ENCODE measurements at places on chromosomes 2 and 18.
A peak's percentile ranks its signal among the peaks of the same experiment; 100 is the strongest.

DNA sequence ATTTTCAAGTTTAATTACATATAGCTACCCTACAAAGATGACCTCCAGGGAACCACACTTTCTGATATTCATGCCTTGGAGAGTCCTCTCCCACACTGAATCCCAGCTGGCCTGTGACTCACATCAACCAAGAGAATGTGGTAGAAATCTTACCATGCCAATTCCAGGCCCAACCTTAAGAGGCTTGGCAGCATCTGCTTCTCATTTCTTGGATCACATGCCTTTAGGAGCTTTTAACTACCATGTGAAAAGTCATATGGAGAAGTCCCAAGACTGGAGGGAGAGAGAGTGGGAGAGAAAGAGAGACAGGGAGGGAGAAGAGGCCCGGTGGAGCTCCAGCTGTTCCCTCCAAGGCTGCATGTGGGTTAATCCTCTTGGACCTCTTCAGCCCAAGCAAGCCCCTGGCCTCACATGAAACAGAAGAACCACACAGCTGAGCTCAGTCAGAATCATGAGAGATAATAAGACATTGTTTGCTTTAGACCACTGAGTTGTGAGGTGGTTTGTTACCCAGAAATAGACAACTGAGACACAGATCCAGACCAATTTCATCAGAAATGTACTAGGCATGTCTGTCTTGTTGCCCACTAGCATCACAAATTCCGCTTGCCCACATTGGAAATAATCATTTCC, 190.7 kb downstream of the MTCL1 start:
- DNase-seq: no peak

- DNase-seq: no peak
Measured at GRCh38 chr18:63480915-63481314, 4.2 kb downstream of the SERPINB5 start.

DNA sequence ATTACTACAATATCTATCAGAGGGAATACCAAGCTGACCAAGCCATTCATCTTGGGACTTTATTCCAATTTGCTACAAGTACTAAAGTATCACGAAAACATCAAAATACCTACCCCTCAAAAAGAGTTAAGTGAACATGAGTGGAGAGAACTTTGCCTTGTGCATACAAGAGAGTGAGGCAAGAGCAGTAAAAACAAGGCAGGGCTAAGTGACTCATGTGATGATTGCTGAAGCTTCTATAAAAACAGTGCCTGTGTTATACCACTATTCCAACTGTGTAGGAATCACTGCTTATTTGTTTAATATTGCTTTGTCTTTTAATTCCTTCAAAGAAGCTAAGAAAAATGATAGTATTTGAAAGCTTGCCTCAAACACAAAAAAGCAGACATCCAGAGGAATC, 61.2 kb downstream of the FARSB start:
- no peak for DNase-seq

- DNase-seq: peak; percentile 85
Measured at GRCh38 chr2:63853527-63854310, 12.0 kb downstream of the UGP2 start.

DNA sequence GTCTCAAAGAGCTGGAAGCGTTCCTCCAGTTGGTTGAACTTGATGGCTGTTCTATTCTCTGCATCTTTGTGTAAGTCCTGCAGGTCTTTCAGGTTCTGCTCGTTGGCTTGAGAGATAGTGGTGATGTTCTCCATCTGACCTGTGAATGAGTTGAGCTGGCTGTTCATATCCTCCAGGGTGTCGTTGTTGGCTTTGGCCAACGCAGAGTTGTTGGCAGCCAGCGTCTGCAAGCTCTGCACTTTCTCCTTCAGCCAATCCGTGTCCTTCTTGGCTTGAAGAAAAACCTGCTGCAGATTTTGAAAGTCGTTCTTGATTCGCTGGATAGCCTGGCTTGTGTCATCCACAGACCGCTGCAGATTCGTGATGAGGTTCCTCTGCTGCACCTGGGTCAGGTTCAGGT, 78.8 kb upstream of the THOC1 start:
- DNase-seq: no peak

- DNase-seq: no peak
Measured at GRCh38 chr2:80407377-80407776, 102.8 kb upstream of the LRRTM1 start.

DNA sequence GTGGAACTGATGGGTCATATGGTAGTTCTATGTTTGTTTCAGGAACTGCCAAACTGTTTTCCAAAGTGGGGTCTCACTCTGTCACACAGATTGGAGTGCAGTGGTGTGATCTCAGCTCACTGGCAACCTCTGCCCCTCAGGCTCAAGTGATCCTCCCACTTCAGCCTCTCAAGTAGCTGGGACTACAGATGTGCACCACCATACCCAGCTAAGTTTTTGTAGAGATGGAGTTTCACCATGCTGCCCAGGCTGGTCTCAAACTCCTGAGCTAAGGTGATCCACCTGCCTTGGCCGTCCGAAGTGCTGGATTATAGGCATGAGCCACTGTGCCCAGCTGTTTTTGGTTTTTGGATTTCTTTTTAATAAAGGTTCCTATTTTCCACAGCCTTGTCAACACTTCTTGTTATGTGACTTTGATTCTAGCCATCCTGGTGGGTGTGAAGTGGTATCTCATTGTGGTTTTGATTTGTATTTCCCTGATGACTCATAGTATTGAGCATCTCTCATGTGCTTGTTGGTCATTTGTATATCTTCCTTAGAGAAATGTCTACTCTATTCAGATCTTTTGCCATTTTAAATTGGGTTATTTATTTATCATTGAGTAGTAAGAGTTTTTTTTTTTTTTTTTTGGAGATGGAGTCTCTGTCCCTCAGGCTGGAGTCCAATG, 22.8 kb downstream of the NPC1 start:
- peak; percentile 66 for DNase-seq

DNA sequence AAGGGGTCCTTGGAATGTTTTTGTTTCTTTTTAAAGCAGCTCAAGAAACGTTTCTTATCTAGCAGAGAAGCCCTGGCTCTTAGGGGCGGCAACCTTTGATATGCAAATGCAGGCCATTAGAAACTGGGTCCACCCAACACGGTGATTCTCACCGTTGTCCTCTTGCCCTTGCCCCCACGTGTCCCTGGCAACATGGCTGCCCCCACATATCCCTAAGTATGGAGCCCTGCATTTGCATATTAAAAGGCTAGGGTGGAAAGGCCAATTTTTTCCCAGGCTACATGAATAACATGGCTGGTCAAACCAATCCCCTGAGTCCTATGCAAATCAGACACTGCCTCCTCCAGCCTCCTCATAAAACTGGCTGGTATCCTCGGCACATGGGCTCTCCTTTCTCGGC, 230.1 kb upstream of the SPOPL start:
- no peak for DNase-seq

DNA sequence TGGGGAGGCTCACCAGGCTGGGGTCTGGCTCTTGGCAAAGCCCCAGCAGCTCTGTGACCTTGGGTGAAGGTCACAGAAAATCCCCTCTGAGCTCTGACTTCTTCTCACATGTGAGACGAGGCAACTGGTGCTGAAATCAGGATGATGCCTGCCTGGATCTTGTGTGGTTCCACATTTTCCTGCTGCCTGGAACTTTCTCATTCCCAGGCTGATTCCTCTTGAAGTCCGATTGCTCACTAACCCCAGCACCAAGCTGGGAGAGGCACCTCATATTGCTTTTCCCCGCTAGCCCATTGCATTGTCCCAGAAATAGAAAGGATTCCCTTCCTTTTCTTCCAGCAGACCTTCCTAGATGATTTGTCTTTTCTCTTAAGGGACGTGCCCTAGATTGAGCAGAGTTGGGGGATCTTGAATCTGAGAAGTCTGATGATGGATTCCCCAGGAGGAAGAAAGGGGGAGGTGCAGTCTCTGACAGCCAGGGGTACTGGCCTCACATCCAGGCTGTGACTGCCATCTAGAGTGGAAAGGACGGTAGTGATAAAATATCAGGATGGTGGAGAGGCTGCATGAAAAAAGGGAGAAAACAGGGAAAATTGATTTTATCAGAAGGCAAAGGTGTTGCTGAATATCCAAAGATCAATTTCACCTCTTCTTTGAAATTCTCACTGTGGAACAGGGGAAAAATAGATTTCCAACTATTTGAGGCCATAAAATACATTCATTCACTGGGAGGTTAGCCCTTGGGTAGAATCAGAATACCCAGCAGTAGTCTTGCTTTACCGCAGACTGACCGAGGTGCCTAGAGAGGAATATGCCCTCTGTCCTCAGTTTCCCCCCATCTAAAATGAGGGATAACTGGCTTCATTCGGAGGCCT, 96.3 kb downstream of the FAM210A start:
- peak; percentile 80 for DNase-seq

- DNase-seq: peak; percentile 62
Measured at GRCh38 chr2:28343184-28343942, 49.3 kb upstream of the FOSL2 start.

DNA sequence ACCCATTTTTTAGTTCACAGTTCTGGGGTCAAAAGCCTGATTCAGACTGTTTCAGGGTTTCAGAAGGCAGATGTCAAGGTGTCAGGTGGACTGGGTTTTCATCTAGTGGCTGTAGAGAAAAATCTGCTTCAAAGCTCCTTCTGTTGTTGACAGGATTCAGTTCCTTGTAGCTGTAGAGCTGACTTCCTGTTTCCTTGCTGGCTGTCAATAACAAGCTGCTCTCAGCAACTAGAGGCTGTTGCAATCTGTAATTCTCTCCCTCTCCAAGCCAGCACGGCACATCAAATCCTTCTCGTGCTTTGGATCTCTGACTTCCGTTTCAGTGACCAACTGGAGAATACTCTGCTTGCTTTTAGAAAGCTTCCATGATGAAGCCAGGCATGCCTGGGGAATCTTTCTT, 179.4 kb downstream of the DOK6 start:
- DNase-seq: peak; percentile 13

GRCh38 chr2:204274991-204275390, 270.3 kb upstream of the PARD3B start:
- DNase-seq: no peak

DNA sequence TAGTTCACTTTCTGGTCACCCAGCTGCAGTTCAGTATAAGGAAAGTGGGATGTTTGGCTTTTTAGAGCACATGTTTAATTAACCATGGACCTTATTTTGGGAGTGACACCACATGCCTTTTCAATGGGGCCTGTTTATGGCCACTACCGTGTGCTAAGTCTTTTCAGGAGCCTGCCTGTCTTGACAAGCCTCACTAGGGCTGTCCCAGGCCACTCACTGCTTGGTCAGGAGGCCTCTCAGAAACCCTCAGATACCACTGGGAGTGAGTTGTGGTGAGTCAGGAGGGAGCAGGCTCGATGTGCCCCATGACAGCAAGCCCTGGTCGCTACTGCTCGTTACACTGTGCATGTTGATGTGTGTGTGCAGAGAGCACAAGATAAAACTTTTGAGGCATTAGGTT, 123.0 kb downstream of the MAP4K4 start:
- peak; percentile 43 for DNase-seq

DNA sequence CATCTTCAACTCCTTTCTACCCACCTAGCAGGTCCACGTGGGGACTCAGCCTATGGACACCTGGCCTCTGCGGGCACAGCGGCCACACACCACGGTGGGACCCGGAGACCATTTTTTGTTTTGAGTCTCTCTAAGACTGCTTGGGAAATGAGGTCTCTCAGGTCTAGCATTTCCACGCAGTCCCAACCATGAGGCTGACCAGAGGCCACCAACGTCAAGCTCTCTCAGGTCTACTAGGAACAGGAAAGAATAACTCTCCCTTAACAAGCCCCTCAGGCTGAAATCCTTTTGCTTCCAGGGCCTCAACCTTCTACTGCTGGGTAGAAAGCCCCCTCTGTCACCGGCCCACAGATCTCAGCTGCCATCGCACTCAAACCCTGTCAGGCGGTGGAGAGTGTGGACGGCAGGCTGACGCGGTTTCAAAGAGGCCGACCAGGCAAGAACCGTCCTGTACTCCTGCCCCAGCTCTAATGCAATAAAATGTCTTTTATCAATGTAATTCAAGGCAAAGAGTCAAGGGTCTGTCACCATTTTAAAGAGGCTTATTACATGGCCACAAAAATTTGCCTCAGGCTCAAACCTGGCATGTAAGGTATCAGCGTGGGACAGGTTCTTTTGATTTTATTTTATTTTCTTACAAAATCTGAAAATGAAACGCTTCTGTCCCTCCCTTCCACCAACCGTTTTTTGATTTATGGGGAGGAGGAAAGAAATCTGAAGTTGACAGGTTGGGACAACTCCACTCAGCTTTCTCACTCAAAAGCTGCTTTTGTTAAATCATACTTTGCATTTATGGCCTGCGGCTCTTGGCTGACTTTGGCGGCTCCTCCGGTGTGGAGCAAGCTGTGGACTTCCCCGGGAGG, 74.0 kb downstream of the BCL11A start:
- no peak for DNase-seq

- no peak for DNase-seq
Measured at GRCh38 chr2:20955277-20956026, 88.4 kb downstream of the APOB start.

- DNase-seq: no peak
Measured at GRCh38 chr18:49371073-49371472, 89.4 kb downstream of the DYM start.

DNA sequence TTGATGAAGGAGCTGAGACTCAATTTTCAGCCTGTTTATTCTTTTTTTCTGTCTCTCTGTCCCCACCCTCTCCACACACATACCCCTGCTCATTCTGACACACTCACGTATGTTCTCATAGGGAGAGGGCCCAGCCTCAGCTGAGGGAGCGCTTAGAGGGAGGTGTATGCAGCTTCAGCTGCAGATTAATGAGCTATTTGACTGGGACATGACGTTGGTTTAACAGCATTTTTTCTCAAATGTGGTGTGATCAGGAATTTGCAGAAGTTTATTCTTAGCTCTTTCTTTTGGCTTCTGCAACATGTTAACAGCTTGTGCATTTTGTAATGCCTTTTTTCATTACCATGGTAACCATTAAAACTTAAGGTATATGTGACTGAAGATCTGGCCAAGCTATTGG, 1547.1 kb upstream of the PIK3C3 start:
- DNase-seq: no peak

DNA sequence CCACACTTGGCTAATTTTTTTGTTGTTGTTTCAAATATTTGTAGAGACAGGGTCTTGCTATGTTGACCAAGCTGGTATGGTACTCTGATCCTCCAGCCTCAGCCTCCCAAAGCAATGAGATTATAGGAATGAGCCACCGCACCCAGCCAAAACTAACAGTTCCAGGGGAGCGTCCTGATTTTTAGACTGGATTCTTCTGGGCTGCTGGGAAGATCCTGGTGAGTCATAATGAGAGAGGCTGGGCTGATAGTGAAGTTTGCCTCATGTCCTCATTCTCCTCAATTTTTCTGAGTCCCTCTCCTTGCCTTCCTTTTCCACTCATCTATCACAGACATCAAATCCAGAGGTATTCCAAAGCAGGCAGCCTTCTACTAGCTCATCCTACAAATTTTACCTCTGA, 81.3 kb downstream of the VSNL1 start:
- DNase-seq: no peak

GRCh38 chr2:88751768-88752167, 60.3 kb downstream of the RPIA start:
- no peak for DNase-seq

- no peak for DNase-seq
Measured at GRCh38 chr2:200966770-200967169, 3.3 kb upstream of the ORC2 start.

GRCh38 chr18:58114766-58115165, 70.7 kb downstream of the NEDD4L start:
- no peak for DNase-seq

- no peak for DNase-seq
Measured at GRCh38 chr2:193267496-193268002, 1072.8 kb upstream of the TMEFF2 start.
